ENCODE measurements at places on chromosomes 1 and 21.

DNA sequence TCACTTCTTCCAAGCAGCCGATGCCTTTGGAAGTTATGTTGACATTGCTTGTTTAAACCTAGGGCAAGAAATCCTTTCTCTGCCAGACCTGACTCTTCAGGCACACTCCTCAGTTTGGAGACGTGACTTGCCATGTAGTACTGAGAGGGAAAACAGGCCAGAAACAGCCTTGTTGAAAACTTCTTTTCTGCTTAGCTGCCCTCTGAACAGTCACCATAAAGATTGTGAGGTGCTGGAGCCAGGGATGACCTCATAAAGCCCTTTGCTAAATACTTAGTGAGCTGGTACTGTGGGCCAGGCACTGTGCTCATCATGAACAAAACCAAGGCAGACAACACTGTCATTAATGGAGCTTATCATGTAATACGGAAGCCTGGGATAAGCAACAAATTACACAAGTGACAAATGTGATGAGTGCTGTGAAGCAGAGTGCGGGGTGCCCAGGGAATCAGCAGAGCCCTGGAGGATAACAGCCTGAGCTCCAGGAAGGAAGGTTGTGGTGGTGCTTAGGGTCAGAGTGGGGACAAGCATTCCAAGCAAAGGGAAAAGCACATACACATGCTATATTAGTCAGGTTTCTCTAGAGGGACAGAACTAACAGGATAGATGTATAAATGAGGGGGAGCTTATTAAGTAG lies 42.4 kb downstream of the MTARC1 start:
- no peak for DNase-seq

DNA sequence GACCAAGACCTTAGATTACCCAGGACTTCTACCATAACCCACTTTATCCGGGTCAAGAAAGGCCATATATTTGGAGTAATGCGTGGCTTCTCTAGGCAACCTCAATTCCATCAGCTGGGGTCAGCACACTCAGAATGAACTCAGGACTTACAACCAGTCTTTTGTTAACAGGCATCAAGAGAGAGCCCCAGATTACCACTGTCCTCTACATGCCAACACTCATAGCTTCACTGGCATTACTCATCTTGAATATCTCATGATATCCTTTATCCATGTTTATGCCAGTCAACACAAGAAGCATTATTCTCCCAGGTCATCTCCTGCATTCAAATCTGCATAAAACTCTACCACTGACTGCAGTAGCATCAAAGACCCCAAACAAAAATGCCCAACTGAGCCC lies 6.6 kb upstream of the FCGR2A start:
- no peak for DNase-seq

- no peak for DNase-seq
These were observed 25.5 kb downstream of the TNR start for GRCh38 chr1:175717610-175718540.

GRCh38 chr1:193538003-193538354 lies 351.6 kb upstream of the B3GALT2 start:
- DNase-seq: no peak

GRCh38 chr1:8323706-8324105 lies 5.8 kb downstream of the SLC45A1 start:
- no peak for DNase-seq

- no peak for DNase-seq
These were observed 296.7 kb upstream of the PTBP2 start for GRCh38 chr1:96424877-96425276.

DNA sequence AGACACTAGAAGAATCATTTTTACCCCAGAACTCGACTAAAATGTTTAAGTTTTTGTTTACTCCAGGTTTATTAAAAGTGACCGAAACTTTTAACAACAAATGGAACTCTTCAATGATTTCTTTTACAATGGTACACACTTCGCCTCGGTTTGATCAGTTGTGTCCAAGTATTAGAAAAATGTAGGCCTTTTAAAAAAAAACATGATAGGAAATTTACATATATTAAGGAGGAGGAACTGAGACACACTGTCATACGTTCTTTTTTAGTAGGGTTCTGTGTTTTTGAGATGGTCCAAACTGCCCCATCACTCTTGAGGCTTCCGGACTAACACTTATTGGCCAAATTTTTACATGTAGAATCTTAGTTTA lies 1.3 kb downstream of the PRDM2 start:
- no peak for DNase-seq

DNA sequence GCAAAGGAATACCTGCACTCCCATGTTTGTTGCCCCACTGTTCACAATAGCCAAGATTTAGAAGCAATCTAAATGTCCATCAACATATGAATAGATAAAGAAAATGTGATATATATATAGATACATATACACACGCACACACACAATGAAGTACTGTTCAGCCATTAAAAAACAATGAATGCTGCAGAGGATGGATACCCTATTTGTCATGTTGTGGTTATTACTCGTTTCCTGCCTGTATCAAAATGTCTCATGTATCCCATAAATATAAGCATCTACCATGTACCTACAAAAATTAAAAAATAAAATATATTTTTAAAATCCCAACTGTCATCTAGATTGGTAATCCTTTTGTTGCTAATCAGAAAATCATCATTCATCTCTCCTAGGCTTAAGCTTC lies 634.8 kb upstream of the ADGRL2 start:
- DNase-seq: no peak
